ENCODE measurements at places on chromosomes 2 and 18.

- no peak for DNase-seq
- no peak overlapping the region for H3K4me3 ChIP-seq
- no peak overlapping the region for H3K27ac ChIP-seq
- H3K36me3 ChIP-seq: no peaks in the 10 kb centered on the region
Observed at GRCh38 chr2:65525616-65526231, 93.3 kb upstream of the SPRED2 start.

GRCh38 chr18:66833646-66834045, 229.8 kb upstream of the CDH19 start:
- no peaks in the 10 kb centered on the region for H3K27me3 ChIP-seq
- no peak overlapping the region for H3K4me3 ChIP-seq

DNA sequence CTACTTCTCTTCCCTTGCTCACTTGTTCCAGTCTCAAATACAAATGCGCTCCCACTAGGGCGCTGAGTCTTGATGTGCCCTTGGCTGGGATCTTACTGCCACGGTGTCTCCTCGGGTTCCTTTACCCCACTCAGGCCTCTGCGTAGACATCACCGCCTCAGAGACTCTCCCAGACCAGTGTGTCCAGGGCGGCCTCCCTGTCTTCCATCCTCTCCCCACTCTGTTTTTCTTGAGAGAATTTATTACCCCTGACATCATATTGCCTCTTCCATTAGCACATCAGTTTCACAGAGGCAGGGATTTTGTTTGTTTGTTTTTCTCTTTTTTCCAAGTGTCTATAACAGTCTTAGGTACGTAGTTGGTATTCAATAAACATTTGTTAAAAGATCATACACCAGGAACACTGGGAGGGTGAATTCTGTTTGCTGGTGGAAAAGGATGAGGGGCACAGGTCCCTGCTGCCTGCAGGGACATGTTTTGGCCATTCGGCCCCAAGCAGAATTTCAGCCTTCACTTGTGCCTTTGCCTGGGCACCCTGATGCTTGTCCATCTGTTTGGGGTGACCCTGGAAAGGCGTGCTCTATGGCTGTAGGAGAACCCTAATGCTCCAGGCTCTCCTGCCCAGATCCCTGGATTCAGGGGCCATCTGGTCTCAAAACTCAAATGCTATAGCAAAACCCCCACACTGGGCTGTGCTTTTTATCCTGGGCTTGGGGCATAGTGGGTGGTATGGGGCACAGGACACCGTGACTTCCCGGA, 55.0 kb downstream of the RPL37A start:
- no peak overlapping the region for H3K27ac ChIP-seq
- DNase-seq: no peak
- H3K4me3 ChIP-seq: no peak overlapping the region
- H3K36me3 ChIP-seq: no peaks in the 10 kb centered on the region
- H3K27me3 ChIP-seq: no peaks in the 10 kb centered on the region

DNA sequence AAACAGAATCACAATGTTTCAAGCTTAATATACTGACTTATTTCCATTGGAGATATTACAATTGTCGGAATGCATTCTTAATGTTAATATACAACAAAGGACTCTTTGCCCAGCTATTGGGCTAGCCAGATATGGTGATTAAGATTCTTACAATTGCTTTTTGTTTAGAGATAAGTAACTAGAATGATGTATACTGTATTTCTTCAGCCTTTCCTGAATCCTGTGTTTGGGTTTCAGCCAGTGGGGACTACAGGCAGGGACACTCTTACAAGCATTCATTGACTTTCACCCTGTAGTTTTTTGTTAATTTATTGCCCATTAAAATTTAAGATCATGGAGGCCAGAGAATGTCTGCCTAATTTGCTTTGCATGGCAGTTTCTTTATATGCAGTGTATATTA, 254.1 kb upstream of the TMEFF2 start:
- no peaks in the 10 kb centered on the region for H3K27me3 ChIP-seq
- H3K36me3 ChIP-seq: no peaks in the 10 kb centered on the region
- H3K4me3 ChIP-seq: no peak overlapping the region
- DNase-seq: no peak

GRCh38 chr18:12904012-12904516, 20.0 kb upstream of the PTPN2 start:
- no peaks in the 10 kb centered on the region for H3K27me3 ChIP-seq
- no peak overlapping the region for H3K4me3 ChIP-seq
- H3K36me3 ChIP-seq: no peaks in the 10 kb centered on the region
- H3K27ac ChIP-seq: no peak overlapping the region
- DNase-seq: no peak

GRCh38 chr2:150690870-150691269, 203.4 kb upstream of the RND3 start:
- H3K4me3 ChIP-seq: no peak overlapping the region
- H3K27ac ChIP-seq: no peak overlapping the region
- H3K36me3 ChIP-seq: no peaks in the 10 kb centered on the region
- no peaks in the 10 kb centered on the region for H3K27me3 ChIP-seq
- H3K4me1 ChIP-seq: no peaks in the 10 kb centered on the region

DNA sequence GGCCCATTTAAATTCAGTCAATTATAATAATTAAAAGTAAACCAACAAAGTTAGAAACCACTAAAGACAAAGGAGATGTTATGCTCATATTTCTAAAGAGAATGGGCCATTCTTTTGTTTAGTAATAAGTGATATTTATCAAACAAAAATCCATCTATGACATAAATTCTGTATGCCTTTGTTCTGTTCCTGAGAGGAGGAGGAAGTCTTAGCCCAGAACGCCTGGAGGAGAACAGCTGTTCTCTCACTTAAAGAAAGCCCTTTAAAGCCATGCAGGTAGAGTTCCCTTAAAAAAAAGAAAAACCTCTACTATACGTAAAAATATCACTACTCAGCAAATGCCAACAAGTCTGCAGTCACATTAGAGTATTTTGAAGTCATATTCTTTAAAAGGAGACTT, 15.5 kb downstream of the LAMA1 start:
- no peaks in the 10 kb centered on the region for H3K27me3 ChIP-seq
- no peak overlapping the region for H3K27ac ChIP-seq
- DNase-seq: no peak
- no peaks in the 10 kb centered on the region for H3K4me1 ChIP-seq
- H3K4me3 ChIP-seq: no peak overlapping the region
- H3K36me3 ChIP-seq: no peaks in the 10 kb centered on the region

DNA sequence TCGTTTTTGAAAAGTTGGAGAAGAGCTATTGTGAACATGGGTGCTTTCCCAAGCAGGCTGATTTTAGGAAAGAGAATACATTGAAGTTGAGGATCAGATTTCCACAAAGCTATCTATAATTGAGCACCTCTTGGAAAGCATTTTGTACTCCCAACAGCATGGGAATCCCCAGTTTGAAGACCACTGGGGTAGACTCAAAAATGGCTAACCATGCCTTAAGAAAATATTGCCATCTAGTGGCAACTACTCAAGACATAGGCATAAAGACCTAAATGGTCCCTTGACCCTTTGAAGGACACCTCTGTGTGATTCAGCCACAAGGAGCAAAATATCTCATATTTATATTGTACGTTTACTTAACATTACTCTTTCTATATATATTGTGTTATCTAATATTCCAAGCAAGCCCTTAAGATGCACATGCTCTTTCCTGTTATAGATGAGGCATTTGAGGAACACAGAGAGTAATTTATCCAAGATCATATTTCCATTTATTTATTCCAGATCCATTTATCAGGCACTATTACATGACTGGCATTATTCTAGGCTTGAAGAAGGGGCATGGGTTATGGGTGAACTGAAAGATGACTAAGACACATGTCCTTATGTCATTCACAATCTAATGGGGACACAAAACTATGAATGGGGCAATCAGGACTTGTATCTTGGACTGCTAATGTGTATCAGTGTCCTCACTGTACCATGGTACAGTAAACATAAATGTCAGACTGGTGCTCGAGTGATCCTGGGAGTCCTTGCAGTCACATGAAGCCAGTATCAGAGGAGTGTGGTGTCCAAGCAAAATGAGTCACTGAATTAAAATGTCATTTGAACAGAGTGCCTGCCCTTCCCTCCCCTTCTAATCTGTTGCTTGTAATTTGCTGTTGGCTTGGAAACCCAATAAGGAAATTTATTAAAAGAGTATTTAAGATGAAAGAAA, 121.0 kb upstream of the XPO1 start:
- peaks cover 6% of the 10 kb centered on the region for H3K4me1 ChIP-seq
- H3K36me3 ChIP-seq: no peaks in the 10 kb centered on the region
- H3K27me3 ChIP-seq: no peaks in the 10 kb centered on the region
- H3K27ac ChIP-seq: no peak overlapping the region
- no peak overlapping the region for H3K4me3 ChIP-seq
- DNase-seq: peak; percentile 60

DNA sequence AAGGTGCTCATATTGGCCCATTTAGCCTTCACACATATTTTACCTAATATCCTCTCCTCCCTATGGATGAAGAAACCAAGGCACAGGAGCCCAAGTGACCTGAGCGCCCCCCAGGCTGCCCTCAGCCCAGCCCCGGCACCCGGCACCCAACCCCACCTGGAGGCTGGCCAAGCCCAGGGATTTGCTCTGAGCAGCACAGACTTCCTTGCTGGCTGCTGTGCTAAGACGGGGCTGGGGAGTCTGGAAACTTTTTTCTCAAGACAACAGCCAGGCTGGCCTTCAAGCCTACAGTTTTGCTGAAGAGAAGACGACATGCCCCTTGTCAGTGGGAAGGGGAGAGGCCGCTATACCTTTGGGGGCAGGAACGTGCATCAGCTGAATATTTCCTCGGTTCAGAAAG, 52.7 kb upstream of the LAMA1 start:
- no peaks in the 10 kb centered on the region for H3K36me3 ChIP-seq
- no peak overlapping the region for H3K4me3 ChIP-seq
- no peak for DNase-seq
- H3K4me1 ChIP-seq: no peaks in the 10 kb centered on the region
- H3K27me3 ChIP-seq: no peaks in the 10 kb centered on the region

GRCh38 chr2:59881218-59881617, 672.2 kb downstream of the BCL11A start:
- no peak overlapping the region for H3K4me3 ChIP-seq
- 0 out of 2 replicates have a peak, but pooled peaks cover 3% of the 10 kb centered on the region for H3K27me3 ChIP-seq
- no peak overlapping the region for H3K27ac ChIP-seq
- H3K36me3 ChIP-seq: no peaks in the 10 kb centered on the region
- H3K4me1 ChIP-seq: no peaks in the 10 kb centered on the region
- no peak for DNase-seq

DNA sequence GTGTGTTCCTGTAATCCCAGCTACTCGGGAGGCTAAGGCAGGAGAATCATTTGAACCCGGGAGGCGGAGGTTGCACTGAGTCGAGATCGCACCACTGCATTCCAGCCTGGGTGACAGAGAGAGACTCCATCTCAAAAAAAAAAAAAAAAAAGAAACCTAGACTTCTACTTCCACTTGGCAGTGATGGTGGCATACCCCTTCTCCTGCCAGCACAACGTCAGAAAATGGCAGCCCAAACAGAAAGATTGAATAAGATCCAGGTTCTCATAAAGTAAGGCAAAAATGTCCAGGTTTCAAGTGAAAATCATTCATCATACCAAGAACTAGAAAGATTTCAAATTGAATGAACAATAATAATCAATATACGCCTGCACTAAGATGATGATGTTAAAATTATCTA, 15.4 kb upstream of the ESPNL start:
- no peaks in the 10 kb centered on the region for H3K4me1 ChIP-seq
- DNase-seq: no peak
- H3K36me3 ChIP-seq: peaks cover 30% of the 10 kb centered on the region
- no peak overlapping the region for H3K27ac ChIP-seq
- H3K4me3 ChIP-seq: no peak overlapping the region

DNA sequence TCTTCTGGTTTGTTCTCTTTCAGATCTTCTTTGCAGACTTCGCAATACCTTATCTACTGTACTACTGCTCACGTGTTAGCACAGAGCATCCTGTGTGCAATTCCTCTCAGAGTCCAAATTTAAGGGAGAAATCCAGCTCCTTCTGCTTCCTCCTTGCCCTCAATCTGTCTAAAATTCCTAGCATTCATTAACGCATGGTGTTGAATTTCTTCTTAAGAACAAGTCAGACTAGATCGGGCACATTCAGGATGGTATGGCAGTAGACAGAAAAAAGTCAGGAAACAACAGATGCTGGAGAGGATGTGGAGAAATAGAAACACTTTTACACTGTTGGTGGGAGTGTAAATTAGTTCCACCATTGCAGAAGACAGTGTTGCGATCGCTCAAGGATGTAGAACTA, 206.1 kb upstream of the CDH7 start:
- H3K27me3 ChIP-seq: no peaks in the 10 kb centered on the region
- no peaks in the 10 kb centered on the region for H3K36me3 ChIP-seq
- H3K4me3 ChIP-seq: no peak overlapping the region
- no peak overlapping the region for H3K27ac ChIP-seq
- no peaks in the 10 kb centered on the region for H3K4me1 ChIP-seq

Measured in HCT116 (cell line).